ENCODE measurements at places on chromosomes 7 and 10.

DNA sequence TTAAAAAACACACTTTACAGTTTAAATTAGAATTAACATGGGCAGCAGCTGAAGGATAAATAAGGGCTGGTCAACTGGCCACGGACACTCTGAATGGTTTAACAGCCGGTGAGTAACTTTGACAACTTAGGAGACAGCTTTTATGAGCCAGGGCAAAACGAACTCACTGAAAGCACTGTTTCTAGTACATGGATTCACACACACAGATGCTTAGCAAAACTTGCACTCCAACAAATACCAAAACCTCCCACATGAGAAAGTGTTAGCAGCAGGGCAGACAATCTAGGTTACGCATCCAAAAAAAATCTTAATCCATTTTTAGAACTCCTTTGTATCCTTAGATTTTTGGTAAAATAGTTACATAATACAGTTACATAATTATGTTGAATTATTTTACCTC, 486.4 kb downstream of the PHTF2 start:
- DNase-seq = no peak

DNA sequence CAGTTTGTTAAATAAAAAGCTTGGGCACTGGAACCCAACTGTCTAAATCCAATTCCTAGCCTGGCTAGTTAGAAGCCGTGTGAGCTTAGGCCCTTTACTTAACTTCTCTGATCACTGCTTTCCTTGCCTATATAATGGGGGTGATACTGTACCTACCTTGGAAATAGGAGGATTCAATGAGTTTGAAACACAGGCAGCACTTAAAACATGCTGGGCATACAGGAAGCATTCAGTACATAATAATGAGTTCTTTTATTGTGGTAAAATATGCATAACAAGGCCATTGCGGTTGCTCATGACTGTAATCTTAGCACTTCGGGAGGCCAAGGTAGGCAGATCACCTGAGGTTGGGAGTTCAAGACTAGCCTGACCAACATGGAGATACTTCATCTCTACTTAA, 47.4 kb upstream of the SEPHS1 start:
- DNase-seq = no peak

DNA sequence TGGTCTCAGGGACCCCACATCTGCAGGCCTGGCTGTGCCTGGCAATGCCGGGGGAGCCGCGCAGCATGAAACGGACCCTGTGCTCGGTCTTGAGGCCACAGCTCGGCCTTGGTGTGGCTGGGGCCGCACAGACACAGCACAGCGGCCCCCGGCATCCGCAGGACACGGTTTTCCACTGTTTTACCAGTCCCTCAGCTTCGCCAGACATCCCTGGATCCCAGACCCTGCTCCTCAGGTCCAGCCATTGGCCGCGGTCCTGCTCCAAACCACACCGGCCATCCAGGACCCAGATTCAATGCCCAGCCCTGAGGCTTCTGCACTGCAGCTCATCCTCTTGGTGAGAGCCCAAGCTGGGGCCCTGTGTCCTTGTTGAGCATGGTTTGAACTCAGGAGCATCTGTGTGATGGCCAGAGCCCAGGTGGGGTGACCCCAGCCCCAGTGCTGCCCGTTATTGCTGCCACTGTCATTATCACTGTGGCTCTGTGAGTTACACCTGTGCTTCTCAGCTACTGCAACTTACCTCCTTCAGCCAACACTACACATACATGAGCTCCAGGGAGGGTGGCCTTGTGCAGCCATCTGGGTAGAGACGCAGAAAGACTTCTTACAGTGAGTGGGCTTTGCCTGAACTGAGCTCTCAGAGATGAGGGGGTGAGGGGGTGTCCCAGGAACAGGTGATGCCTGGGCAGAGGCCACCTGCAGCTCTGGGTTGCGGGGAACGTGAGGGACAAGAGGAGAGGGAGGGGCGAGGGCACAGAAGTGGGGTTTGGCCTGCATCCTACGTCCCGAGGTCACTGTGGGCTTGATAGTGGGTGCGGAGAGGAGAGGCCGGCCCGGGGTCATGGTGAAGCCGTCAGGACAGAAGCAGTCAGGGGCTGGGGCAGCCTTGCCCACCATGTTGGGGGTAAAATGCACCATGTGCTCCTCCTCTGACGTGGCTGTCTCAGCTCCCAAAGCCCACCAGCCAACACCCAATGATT, 567.6 kb downstream of the PTPRN2 start:
- no peak for DNase-seq

DNA sequence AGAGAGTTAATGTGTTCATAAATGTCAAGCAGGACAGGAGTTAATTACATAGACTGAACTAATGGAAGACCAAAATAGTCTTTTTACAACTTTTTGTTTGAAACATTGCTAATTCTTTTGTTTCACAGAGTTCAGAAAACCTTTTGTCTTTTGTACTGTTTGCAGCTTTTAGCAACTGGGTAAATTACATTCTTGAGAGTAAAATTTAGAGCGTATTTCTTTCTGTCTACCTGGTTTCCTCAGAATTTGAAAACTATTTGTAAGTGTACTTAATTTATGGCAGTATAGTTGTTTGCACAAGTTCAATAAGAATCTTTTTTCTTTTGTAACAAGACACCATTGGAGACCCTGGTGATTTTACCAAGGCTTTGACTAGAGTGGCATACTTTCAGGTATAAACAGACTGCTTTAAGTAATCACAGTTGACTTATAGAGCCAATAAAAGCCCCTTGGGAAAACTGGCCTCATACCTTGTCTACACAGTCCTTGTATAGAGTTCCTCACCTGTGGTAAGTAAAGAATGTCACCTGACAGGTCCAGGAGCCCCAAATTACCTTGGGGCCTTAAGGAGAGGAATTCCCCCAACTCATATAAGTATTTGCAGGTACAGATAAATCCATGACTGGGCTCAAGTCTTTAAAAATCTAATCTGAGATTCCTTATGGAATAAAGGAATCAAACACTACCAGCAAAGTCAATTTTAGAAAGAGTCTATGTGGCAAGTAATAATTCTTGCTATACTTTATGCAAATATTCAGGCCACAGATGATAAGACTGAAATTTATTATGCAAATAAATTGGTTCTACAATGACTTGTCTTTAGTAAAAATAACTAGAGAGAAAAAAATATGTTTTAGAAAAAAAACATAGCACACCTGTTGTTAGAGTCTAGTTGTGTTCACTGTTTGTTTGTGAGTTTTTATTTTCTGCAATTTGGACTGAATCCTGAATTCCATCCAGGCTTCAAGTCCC, 23.6 kb upstream of the CREB3L2 start:
- no peak for DNase-seq

GRCh38 chr7:16609842-16610450, 35.6 kb downstream of the ANKMY2 start:
- no peak for DNase-seq

DNA sequence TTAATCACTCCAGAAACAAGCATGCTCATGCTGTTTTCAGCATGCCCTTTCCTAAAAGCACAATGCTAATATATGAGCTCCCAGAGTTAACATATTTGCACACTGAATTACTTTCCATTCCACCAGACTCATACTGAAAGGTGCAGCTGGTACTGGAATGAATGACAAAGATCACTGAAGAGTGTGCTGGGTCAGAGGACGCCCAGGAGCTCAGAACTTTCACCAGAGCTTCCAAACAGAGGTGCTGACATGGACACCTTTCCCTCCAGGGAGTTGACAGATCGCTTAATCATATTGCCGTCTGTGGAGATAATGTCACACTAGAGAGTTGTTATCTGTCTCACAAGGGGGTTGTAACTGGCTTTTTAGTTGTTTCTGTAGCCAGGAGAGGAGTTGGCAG, 292.9 kb downstream of the LHFPL3 start:
- no peak for DNase-seq

GRCh38 chr7:20284003-20284770, 46.5 kb upstream of the ITGB8 start:
- no peak for DNase-seq

GRCh38 chr10:124688386-124688785, 55.8 kb downstream of the FAM53B start:
- DNase-seq = no peak

- DNase-seq = no peak
Observed at GRCh38 chr10:122363311-122363710, 11.2 kb upstream of the PLEKHA1 start.

DNA sequence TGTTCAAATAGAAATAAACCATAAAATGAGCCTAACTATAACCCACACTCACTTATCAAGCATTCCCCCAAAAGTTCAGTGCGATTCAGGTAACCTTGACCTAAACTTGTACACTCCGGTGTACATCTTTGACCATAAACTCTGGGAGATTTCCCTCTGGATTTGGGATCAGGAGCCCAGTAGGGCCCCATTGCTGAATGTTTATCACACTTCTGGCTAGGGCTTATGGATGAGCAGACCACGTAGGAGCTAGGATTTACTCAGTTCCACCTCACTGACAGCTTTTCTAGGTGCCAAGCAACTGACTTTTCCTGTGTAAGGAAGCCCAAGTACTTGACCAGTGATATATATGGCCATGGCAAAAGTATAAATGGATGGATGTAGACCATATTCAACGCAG, 113.7 kb downstream of the SVOPL start:
- DNase-seq = no peak

DNA sequence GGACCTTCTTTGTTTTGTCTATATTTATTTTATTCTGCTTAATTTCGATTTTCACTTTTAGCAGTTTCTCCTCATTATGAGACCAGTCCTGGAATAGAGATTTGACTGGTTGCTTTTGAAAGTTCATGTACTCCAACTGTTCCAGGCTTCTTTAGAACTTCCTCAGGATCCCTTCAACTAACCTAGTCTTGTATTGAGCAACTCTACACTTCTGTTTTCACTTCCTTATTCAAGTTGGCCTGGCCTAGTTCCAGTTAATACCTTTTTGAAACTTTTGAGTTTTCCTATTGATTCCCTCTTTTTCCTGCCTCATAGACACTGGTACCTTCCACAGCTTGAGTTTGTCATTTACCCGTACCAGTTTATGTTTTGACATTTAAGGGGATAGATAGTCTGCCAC, 421.7 kb downstream of the ATRNL1 start:
- no peak for DNase-seq

DNA sequence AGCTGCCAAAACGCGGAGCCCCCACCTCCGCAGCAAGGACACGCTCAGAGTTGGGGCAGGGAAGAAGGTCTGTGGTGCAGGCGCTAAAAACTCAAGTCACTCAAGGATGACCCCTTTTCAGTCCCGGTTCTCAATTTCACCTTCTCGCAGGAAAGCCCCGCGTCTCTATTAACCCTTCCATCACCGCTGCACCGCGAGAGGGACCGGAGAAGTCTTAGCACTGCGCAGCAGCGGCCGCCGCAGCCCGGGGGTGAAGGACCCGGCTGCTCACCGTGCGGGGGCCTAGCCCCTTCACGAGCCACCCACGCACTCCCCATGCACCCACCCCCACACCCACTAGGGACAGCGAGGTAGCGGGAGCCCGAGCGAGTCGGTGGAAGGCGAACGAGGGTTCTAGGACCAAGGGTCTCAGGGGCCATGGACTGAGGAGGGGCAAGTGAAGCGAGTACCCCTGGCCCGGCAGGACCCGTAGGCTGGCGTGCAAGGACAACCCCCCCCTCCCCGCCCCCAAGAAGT, 162.9 kb downstream of the SH3PXD2A start:
- DNase-seq = peak; percentile 35

- DNase-seq = no peak
Observed at GRCh38 chr10:25059990-25060389, 43.6 kb downstream of the THNSL1 start.

GRCh38 chr10:33708561-33708960, 374.1 kb upstream of the NRP1 start:
- no peak for DNase-seq

- peak; percentile 52 for DNase-seq
Observed at GRCh38 chr10:79981450-79982361, 32.8 kb upstream of the SFTPD start.

GRCh38 chr10:20956843-20957242, 59.7 kb upstream of the NEBL start:
- no peak for DNase-seq

- DNase-seq = no peak
Observed at GRCh38 chr10:33115738-33116719, 158.0 kb upstream of the ITGB1 start.

DNA sequence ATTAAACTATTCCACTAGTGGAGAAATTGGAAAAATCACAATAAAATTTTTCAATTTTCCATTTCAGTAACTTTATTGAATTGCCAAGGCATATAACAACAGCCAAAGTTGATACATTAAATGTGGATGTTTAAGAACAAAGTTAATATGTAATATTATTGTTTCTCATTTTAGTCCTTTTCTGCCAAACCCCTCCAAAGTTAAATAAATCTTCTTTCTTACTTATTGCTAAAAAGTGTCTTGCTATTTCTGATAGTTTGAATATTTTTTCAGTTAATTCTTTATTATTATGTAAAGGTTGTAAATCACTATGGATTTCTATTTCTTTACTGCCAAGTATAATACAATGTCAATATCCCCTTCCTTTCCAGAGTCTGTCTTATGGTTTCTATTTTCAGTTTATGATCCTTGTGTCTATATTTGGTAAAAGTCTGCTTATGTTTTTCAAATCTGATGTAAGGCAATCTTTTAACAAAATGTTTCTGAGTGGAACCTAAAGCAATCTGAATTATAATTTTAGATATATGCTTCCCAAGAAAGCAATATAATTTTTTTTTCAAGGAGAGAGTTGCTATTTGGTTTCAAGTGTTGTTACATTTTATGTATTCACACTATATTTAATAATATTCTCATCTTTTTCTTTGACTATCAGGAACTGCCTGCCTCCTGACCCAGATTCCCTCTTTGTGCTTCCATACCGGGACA, 80.3 kb upstream of the RHOBTB1 start:
- no peak for DNase-seq

DNA sequence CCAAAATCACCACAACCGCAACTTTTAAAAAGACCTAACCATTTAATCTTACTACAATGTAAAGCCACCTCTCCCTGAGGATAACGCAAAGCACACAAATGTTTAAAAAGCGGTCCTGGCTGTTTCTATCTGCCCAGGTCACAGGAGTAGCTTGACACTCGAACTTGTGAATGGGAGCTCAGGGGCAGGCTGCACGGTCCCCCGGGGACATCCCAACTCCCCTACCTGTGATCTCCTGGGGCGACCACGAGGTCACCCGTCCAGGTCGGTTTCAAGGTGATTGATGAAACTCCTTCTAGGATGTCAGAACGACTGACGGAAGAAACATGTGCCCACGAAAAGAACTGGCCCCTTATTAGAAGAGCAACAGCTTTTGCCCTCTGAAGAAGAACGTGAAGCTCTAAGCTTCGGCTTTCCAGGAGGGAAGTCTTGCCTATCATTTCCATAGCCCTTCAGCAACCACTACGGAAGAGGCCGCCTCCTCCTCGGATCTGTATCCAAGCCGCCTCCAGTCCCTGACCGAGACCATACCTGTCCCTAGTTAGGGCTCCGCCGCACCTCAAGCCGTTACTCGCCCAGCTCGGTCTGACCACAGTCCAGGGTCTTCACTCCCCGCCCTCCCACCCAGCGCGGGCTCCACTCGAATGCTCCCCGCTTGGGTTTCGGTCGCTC, 459 bp downstream of the CYCS start:
- peak; percentile 32 for DNase-seq

GRCh38 chr7:18196638-18197037, 169.0 kb upstream of the PRPS1L1 start:
- DNase-seq = no peak

DNA sequence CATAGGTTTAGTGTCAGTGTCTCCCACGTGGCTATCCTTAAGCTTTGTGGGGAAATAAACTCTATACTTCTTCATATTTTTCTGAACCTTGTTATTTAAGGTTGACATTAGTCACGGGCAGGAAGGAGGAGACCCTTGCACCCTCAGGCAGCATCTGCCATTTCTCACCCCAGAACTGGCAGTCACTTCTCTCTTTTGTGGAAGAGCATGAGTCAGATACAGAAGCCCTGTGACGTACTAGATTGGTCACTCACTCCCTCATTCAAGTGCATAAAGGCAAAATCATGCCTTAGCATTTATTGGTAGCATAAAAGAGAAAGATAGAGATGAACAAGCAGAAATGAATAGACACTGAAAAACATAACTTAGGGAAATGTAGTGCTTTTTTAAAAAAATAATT, 206.0 kb upstream of the MDFIC start:
- DNase-seq = no peak
